ACHN (cell line): ENCODE measurements at places on chromosomes 3 and 15.

- peak; percentile 80 for DNase-seq
Observed at GRCh38 chr15:43776718-43777266, at the start of gene ELL3. ELL3 (minus strand) TSS chr15:43776966; CDS start chr15:43776901, 65 bp downstream.

DNA sequence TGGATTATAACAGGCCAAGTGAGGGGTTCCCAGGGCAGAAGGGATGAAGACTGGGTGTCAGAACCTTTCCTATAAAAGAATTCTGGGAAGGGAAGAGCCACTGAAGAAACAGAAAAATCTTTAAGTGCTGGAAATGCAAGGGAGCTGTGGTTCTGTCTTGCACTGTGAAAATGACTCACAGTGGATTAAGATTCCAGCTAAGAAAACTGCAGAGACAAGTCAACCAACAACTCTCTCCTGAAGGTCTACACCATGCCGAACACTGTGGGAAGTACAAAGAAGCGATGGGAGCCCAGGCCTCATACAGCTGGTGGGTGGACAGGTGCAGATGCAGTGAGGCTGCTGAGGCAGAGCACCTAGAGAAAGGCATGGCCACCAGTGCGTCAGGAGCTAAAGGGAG, 27.7 kb downstream of the ZDHHC3 start:
- DNase-seq = no peak

DNA sequence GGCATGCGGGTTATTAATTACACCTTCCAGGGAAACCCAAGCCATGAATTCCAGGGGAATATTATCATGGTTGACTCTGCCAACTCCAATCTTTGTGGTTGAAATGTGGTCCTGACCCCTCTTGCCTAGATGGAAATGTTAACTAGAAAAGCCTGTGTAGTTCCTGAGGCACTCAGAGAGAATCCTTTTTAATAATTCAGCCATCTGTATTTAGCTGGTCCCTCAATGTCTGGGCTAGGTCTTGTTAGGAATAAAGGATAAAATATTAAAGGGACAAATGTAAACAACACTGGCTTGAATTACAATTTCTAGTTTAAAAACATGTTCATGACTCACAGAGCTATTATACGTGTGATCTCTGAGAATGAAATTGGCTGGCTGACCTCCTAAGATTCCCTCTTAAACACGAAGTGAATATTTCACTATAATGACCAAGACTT, 435.2 kb upstream of the SUCLG2 start:
- peak; percentile 90 for DNase-seq

- no peak for DNase-seq
Observed at GRCh38 chr15:71280206-71280605, 164.9 kb downstream of the THSD4 start.

DNA sequence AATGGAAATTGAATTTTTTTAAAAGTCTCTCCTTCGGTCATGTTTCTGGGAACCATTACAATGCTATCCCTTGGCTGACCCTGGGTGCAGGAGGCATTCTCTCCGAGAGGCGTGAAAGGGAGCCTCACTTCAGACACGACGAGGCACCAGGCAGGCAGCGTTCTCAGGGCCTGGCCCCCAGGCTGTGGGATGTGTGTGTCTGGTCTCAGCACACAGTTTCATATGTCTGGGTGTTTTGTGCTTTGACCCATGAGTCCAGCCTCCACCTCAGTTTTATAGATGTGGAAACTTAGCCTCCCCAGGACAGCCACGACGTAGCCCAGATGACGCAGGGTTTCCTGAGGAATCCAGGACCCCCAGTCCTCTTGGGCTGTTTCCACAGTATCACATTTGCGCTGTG, 34.0 kb downstream of the FGD5 start:
- DNase-seq = no peak

DNA sequence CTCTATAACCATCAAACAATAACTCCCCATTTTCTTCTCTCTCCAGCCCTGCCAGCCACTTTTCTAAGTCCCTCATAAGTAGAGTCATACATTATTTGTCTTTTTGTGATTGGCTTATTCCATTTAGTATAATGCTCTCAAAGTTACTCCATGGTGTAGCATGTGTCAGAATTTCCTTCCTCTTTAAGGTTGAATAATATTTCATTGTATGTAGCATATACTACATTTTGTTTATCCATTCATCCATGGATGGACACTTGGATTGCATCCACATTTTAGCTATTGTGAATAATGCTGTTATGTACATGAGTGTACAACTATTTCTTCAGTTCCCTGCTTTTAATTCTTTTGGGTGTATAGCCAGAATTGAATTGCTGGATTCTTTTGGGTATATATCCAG, 138.4 kb downstream of the ATG7 start:
- no peak for DNase-seq

- no peak for DNase-seq
Observed at GRCh38 chr3:47377186-47377585, 3.6 kb upstream of the PTPN23 start.

GRCh38 chr15:38332711-38333110, 80.1 kb downstream of the SPRED1 start:
- DNase-seq = no peak
